ENCODE measurements at places on chromosomes 1 and 21. TPM values are rescaled to one million over a fixed set of nuclear protein-coding genes. Genes with fewer than 3 reads are reported as not detected.

DNA sequence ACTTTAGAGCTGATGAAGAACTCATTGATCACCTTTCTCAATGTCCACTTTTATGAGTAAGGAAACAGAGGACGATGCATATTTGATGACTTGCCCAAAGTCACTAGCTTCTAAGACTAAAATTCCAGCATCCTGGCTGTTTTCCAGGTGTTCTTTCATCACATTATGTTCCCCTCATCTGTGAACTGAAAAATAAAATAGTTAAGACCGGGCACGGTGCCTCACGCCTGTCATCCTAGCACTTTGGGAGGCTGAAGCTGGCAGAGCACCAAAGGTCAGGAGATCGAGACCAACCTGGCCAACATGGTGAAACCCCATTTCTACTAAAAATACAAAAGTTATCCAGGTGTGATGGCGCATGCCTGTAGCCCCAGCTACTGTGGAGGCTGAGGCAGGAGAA lies 297.5 kb downstream of the DUSP10 start:
- DNase-seq: no peak

GRCh38 chr1:116125758-116126157 lies 14.6 kb downstream of the MAB21L3 start:
- DNase-seq: no peak

The XCL1 gene
- total RNA-seq: 1.1 TPM

The RIPPLY3 gene
- not detected for total RNA-seq

DNA sequence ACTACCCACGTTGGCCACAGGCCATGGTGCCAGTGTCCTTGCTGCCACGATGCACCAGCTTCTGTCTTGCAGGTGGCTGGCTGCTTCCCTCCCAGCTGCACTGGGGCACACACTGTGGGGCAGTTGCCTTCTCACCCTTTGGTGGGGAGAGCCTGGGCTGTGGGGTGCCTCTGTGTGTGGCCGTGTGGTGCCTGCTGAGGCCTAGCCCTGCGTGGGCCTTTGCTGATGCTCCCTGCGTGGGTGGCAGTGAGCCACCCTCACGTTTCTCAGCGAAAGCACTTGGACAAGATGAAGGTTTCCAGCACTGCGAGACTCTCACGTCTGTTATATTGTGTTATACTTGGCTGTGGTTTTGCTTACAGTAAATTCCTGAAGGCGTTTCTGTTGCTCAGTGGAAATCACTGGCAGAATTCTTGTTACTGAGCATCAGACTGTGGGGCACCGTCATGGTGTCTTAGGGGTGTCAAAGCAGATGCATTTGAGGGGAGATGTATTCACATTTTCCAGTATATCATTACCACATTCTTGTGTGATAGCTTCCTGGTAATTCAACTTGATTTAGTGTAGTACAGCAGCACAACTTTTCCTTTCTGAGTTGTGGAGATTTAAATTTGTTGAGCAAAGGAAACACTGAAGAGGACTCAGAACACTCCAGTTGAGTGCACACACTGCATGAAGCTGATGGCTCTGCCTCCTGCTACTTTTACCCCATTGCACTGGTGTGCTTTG lies 124.7 kb downstream of the PCBP3 start:
- DNase-seq: no peak

DNA sequence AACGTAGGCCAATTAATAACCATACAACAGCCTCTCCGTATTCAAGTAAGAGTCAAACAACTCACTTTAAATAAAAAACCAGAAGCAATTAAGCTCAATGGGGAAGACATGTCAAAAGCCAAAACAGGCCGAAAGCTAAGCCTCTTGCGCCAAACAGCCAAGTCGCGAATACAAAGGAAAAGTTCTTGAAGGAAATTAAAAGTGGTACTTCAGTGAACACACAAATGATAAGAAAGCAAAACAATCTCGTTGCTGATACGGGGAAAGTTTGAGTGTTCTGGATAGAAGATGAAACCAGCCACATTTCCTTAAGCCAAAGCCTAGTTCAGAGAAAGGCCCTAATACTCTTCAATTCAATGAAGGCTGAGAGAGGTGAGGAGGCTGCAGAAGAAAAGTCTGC lies 53.4 kb downstream of the SIPA1L2 start:
- DNase-seq: no peak

- no peak for DNase-seq
These were observed 101.5 kb upstream of the RUNX3 start for GRCh38 chr1:25031601-25031965.

The NUP210L gene
- total RNA-seq: 0.05 TPM

DNA sequence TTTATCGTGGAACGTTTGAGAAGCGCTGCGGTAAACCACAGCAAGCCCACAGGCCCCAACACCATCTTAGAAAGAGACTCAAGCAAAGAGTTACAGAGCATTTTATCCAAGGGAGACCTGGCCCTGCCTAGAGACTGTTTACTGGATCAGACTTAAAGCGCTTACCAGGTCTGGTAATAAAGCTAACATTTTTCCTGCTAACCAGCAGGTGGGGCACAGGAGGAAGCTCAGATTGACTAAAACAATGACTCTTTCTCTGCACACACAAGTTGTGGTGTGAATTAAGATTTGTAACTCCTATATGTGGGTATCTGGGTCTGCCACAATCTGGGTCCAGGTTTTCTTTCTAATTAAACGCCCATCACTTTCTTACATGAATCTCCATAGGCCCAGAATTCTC lies 136.5 kb upstream of the ETS2 start:
- no peak for DNase-seq

The SPRR1B gene
- total RNA-seq: not detected

- peak; percentile 36 for DNase-seq
These were observed 46.9 kb upstream of the GNG12 start for GRCh38 chr1:67880056-67880601.

GRCh38 chr1:93925206-93925605 lies 16.0 kb upstream of the GCLM start:
- DNase-seq: no peak

DNA sequence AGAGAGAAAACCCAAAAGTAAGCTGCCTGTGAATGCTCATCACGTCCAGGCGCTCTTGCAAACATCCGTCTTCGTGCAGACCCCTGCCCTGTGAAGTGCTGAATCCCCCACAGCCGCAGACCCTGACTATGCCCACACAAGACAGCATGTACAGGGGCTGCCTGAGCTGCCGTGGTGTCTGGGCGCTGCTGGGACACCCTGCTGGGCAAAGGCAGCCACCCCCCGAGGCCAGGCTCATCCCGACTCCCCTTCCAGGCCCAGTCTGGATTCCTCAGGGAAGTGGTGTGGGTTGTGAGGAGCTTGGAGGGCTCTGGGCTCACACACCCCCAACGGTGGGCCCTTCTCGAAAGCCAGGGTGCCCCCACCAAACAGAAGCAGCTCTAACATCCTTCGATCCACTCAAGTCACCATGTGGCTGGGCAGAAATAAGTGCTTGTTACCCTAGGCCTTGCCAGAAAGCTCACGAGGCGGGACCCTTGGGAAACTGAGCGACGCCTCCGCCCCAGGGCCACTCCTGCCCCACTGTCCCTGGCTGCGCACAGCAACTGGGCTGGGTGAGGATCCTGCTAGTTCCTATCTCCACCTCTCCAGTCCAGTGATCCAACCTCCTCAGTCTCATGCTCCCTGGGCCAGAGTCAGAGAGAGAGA lies 4.8 kb upstream of the WNT9A start:
- DNase-seq: no peak

- no peak for DNase-seq
These were observed 48.2 kb upstream of the POU3F1 start for GRCh38 chr1:38094711-38095290.

The HPCAL4 gene
- 0.79 TPM for total RNA-seq

DNA sequence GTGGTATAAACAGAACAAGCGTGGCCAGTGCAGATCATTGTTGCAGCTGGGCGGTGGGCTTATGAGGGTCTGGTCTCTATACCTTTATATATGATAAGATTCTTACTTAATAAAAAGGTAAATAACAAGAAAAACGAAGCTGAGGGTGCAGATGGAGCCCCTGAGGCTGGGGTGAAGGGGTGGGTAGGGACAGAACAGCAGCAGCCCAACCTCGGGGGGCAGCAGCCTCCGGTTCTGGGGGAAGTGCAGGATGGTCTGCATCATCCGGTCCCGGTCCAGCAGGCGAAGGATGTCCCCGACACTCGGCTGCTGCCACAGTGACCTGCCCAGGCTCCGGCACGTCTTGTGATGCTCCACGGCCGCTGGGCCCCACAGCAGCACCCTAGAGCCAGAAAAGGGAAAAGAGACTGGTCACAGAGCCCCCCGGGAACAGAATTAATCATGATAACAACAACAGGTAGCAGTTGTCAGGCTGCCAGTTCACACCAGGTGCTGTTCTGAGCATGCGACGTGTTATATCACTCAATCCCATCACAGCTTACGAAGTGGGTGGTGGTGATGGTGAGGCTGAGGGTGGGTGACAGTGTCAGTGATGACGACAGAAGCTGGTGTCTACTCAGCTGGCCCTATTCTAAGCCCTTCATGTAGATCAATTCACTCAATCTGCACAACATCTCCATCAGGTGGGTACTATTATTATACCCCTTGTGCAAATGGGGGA lies 35.5 kb downstream of the MRAP start:
- no peak for DNase-seq

The OR2T29 gene
- not detected for total RNA-seq

DNA sequence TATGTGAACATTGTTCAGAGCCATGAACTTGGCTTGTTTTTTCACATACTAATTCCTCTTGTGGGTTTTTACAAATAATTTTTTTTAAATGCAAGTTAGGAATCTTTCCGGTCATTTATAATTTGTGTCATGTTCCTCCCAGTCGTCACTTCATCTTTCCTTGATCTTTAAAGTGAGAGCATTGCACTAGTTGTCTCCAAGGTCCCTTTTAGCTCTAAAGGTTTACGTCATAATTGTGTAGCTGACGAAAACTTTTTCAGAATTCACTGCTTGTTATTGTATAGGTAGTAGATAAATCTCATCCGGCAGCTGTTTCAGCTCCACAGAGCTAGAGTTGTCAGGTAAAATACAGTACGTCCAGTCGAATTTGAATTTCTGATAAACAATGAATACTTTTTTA lies 33.6 kb downstream of the SOAT1 start:
- DNase-seq: no peak

GRCh38 chr1:204466416-204467405 lies 27.9 kb downstream of the PIK3C2B start:
- DNase-seq: peak; percentile 81

- no peak for DNase-seq
These were observed 11.6 kb upstream of the TTC39A start for GRCh38 chr1:51341876-51342496.

The CNTN2 gene
- total RNA-seq: not detected

The IRF2BP2 gene
- total RNA-seq: 103 TPM

- DNase-seq: peak; percentile 67
These were observed 111.7 kb upstream of the IRF2BP2 start for GRCh38 chr1:234721476-234722269.

The INSRR gene
- 0.07 TPM for total RNA-seq

DNA sequence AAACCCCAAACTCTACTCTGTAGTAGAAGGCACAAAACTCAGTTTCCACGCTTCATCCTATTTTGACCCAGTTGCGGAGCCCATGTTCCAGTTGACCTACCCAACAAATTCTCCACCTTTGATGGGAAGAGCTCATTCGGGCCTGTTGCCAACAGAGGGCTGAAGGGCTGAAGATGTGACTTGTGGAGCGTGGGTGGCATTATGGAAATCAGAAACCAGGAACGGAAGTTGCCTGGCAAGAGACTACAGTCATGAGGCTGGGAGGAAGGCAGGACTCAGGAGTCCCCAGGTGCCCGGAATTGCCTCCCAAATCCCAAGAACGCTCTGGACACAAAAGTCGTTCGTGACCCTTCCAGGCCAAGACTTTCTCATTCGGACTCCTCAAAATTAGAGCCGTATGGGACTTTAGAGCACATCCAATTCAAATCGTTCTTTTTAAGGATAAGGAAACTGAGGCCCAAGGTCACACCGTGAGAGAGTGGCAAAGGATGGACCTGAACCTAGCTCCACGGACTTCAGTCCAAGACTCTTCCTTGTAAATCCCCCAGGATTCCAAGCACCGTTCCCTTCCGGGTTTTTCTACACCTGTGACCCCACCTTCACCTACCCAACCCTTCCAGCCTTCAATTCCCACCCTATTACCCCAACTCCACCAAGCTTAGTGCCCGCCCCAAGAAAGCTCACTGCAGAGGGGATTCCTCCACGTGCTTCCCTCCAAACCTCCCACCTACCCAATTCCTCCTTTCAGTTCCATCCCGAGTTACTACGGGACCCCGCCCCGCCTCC lies 739 bp downstream of the SMG5 start:
- peak; percentile 39 for DNase-seq

GRCh38 chr1:51009381-51009780 lies 39.3 kb downstream of the CDKN2C start:
- no peak for DNase-seq

The RXFP4 gene
- not detected for total RNA-seq

GRCh38 chr1:59926381-59927123 lies at the start of gene CYP2J2:
Gene CYP2J2, minus strand, starts transcription at chr1:59926773. Its CDS starts 27 bp downstream, at chr1:59926746.
- peak; percentile 86 for DNase-seq

- no peak for DNase-seq
These were observed 90.1 kb downstream of the PLXNA2 start for GRCh38 chr1:208154040-208154439.

The RHD gene
- not detected for total RNA-seq

- DNase-seq: no peak
These were observed 131.6 kb downstream of the BEND5 start for GRCh38 chr1:48644905-48645605.

DNA sequence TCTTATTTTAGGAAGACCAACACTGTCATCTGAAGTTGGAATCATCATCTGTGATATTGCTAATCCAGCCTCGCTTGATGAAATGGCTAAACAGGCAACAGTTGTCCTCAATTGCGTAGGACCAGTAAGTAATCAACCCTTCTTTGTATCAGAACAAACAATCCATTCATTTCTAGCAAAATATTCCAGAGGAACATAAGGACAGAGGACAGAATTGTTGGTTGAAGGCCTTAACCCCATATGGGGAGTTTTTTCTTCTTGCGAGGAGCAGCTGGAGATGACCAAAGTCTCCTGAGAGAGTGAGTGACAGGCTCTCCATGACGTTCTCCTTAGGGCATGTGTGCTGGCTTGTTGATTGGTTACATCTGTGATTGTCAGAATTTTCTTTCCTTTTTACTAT lies 2.7 kb downstream of the SCCPDH start:
- no peak for DNase-seq

The TSPAN2 gene
- 7.1 TPM for total RNA-seq

The LCE5A gene
- not detected for total RNA-seq

The RAB13 gene
- 45.1 TPM for total RNA-seq

The KCNJ10 gene
- not detected for total RNA-seq

The AMPD1 gene
- total RNA-seq: not detected

The TNFRSF1B gene
- 11.2 TPM for total RNA-seq

The GPR37L1 gene
- total RNA-seq: not detected

GRCh38 chr1:102466487-102466886 lies 469.8 kb upstream of the OLFM3 start:
- DNase-seq: no peak

The NECTIN4 gene
- total RNA-seq: 0.53 TPM
